Psoas muscle (tissue), 8 donors: ENCODE measurements at places on chromosomes 5 and 9. TPM values are rescaled to one million over a fixed set of nuclear protein-coding genes. Genes with fewer than 3 reads are reported as not detected.

Gene RPP25L
- 69.7 TPM for total RNA-seq

Gene FSD1L
- total RNA-seq = 28.6 TPM

Gene RNF180
- total RNA-seq = 4.6 TPM

GRCh38 chr5:124605541-124605940 is 140.9 kb downstream of the ZNF608 start:
- H3K27me3 ChIP-seq = no peaks in the 10 kb centered on the region
- no peak overlapping the region for H3K4me3 ChIP-seq
- DNase-seq = peak; percentile 59
- peaks cover 27% of the 10 kb centered on the region for H3K4me1 ChIP-seq

Gene LPAR1
- 6.1 TPM for total RNA-seq

- no peak overlapping the region for H3K4me3 ChIP-seq
- peaks cover 16% of the 10 kb centered on the region for H3K4me1 ChIP-seq
- no peaks in the 10 kb centered on the region for H3K27me3 ChIP-seq
- no peak overlapping the region for H3K27ac ChIP-seq
Observed at GRCh38 chr9:92561374-92562330, 25.9 kb upstream of the ECM2 start.

DNA sequence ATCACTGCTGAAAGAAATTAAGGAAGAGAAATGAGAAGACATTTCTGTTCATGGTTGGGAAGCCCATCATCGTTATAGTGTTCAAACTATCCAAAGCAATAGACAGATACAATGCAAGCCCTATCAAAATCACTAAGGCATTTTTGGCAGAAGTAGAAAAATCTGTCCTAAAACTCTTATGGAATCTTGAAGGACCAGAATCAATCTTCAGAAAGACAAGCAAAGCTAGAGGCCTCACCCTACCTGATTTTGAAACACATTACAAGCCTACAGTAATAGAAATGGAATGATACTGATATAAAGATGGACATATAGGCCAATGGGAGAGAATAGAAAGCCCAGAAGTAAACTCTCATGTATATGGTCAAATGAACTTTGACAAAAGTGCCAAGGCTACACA is 4.9 kb upstream of the IFNA21 start:
- no peaks in the 10 kb centered on the region for H3K36me3 ChIP-seq
- no peak overlapping the region for H3K27ac ChIP-seq
- no peak overlapping the region for H3K4me3 ChIP-seq
- DNase-seq = no peak

Gene FAXDC2
- 1.5 TPM for total RNA-seq

GRCh38 chr5:112386766-112387165 is 32.3 kb downstream of the EPB41L4A start:
- H3K27ac ChIP-seq = no peak overlapping the region
- no peaks in the 10 kb centered on the region for H3K4me1 ChIP-seq
- H3K4me3 ChIP-seq = no peak overlapping the region
- no peaks in the 10 kb centered on the region for H3K27me3 ChIP-seq

DNA sequence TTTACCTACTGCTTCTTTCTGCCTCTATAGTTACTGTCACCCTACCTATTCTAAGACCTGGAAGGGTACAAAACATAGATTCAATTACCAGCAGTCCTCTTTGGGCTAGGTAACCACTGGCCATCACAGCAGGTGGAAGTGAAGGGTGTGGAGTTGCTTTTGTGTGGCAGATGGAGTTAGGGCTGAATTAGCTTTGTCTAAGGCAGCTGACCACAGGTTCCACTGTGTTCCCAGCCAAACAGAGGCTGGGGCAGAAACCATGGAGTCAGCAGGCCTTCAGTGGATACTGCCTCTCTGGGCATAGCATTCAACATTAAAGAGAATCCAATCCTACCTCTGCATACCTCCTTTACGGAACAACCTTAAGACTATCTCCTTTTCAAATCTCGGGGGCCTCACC is 254.2 kb downstream of the RFX3 start:
- no peaks in the 10 kb centered on the region for H3K4me1 ChIP-seq
- no peak overlapping the region for H3K4me3 ChIP-seq
- peaks cover 40% of the 10 kb centered on the region for H3K36me3 ChIP-seq
- H3K27ac ChIP-seq = no peak overlapping the region
- no peaks in the 10 kb centered on the region for H3K27me3 ChIP-seq

GRCh38 chr5:142806841-142807267 is 36.7 kb downstream of the ARHGAP26 start:
- H3K27ac ChIP-seq = no peak overlapping the region
- no peaks in the 10 kb centered on the region for H3K36me3 ChIP-seq
- peaks cover 31% of the 10 kb centered on the region for H3K4me1 ChIP-seq

DNA sequence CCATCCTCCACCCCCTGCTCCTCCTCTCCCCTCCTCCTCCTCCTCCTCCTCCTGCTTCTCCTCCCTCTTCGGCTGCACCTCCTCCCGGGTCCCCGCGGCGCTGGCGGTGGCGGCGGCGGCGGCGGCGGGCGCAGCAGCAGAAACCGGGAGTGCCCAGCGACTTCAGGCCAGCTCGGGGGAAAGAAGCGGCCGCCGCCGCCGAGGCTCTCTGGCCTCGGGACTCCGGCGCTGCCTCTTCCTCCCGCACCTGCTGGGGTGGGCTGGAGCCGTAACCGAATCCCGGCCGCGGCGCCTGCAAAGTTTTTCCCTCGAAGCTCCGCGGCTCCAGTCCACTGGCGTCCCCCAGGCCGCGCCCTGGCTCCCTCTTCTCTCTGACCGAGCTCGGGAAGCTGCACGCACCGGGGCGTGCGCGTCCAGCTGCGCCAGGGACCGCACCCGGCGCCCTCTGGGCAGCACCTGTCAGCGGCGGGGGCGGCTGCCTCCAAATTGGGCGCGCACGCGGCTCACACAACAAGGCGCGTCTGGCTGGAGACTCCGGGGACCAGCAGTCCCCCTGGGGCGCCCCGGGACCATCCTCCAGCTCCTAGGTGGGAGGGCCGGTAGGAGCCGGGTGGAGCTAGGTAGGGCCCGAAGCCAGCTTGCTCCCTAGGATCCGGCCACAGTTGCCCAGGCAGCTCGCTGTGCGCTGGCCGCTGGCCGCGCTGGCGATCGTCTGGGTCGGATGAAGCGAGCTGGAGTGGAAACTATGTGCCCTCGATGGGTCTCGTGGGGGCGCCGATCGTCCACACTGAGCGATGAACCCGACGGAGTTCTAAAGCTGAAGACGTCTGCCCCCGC is at the start of gene MCTP1:
MCTP1 (minus strand) TSS at position 523 of the 837 bp plus-strand sequence.
- no peak for DNase-seq
- peak within 1 kb of the TSS; percentile 69 for H3K4me3 ChIP-seq
- H3K27me3 ChIP-seq = peaks cover 67% of the 10 kb centered on the region
- H3K4me1 ChIP-seq = no peaks in the 10 kb centered on the region
- H3K36me3 ChIP-seq = no peaks in the 10 kb centered on the region
- no peak within 1 kb of the TSS for H3K27ac ChIP-seq

- H3K4me3 ChIP-seq = no peak overlapping the region
- H3K4me1 ChIP-seq = peaks cover 43% of the 10 kb centered on the region
- no peaks in the 10 kb centered on the region for H3K36me3 ChIP-seq
Observed at GRCh38 chr5:172166030-172166826, 21.8 kb downstream of the STK10 start.

GRCh38 chr5:56215019-56215830 is 17.9 kb downstream of the ANKRD55 start:
- H3K36me3 ChIP-seq = no peaks in the 10 kb centered on the region
- no peak overlapping the region for H3K4me3 ChIP-seq
- no peaks in the 10 kb centered on the region for H3K4me1 ChIP-seq
- H3K27me3 ChIP-seq = no peaks in the 10 kb centered on the region

DNA sequence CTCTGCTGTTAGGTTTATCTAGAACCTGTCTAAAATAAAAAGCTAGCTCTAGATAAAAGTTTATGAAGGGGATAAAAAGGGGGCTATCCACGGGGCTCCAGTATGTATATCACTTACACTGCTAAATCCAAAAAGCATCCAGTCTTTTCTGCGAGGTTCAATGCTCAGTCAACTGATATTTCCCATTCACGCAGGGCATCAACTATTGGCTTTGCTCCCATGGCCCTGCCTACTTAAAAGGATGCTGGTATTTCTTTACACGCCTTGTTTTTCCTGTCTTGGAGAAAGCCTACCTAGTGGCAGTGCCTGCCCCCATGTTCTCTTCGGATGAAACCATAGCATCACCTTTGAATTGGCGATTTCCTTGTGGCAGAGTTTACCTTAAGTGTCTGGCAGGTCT is 8.1 kb downstream of the SPRY4 start:
- H3K27ac ChIP-seq = no peak overlapping the region
- peak overlapping the region; percentile 20 for H3K4me3 ChIP-seq
- DNase-seq = no peak
- H3K36me3 ChIP-seq = no peaks in the 10 kb centered on the region

Gene N4BP3
- total RNA-seq = 3.7 TPM
